ENCODE measurements at places on chromosomes 12 and 14. TPM values are rescaled to one million over a fixed set of nuclear protein-coding genes. Genes with fewer than 3 reads are reported as not detected.

The MANSC1 gene
- total RNA-seq: 28.2 TPM

The ERC1 gene
- 28.9 TPM for total RNA-seq

The MUCL1 gene
- total RNA-seq: not detected

The TMEM233 gene
- 0.21 TPM for total RNA-seq

The RPL10L gene
- total RNA-seq: not detected

The USP44 gene
- total RNA-seq: 2.6 TPM

The ALG10B gene
- 66.6 TPM for total RNA-seq

The TMEM52B gene
- total RNA-seq: not detected

The ADSS1 gene
- total RNA-seq: 7.0 TPM

The DDIT3 gene
- total RNA-seq: 3.8 TPM

The PLA2G1B gene
- total RNA-seq: not detected

The NTS gene
- not detected for total RNA-seq

The TAS2R43 gene
- not detected for total RNA-seq

The PZP gene
- not detected for total RNA-seq

The PLEKHG7 gene
- 1.5 TPM for total RNA-seq

The OVCH1 gene
- total RNA-seq: not detected

The TMEM119 gene
- total RNA-seq: 11.5 TPM

The ANO2 gene
- total RNA-seq: 9.7 TPM

The CDCA3 gene
- 0.76 TPM for total RNA-seq

The DTX1 gene
- total RNA-seq: 3.4 TPM

The KRT5 gene
- total RNA-seq: 33.7 TPM

The RNASE7 gene
- total RNA-seq: not detected

The TMEM229B gene
- 4.7 TPM for total RNA-seq

The PPP1R1A gene
- 0.76 TPM for total RNA-seq

The RPGRIP1 gene
- total RNA-seq: not detected

The KLRK1 gene
- 0.76 TPM for total RNA-seq

The NOVA1 gene
- total RNA-seq: 43.1 TPM

The PIWIL1 gene
- total RNA-seq: not detected

The STAC3 gene
- total RNA-seq: not detected

The SLC5A8 gene
- not detected for total RNA-seq

The CDCA4 gene
- 18.0 TPM for total RNA-seq

The KRT75 gene
- total RNA-seq: not detected

The SAMD4A gene
- 67.8 TPM for total RNA-seq

The TSHR gene
- not detected for total RNA-seq

The RTL1 gene
- not detected for total RNA-seq

The MNAT1 gene
- total RNA-seq: 69.7 TPM

The LYZ gene
- 17.4 TPM for total RNA-seq

The HRK gene
- 1.5 TPM for total RNA-seq

The PRR4 gene
- 3.0 TPM for total RNA-seq

The TPH2 gene
- total RNA-seq: not detected

The KRT83 gene
- total RNA-seq: not detected

The PRKD1 gene
- 19.4 TPM for total RNA-seq

The RGS6 gene
- total RNA-seq: 1.0 TPM

The LRTM2 gene
- total RNA-seq: not detected

The NINJ2 gene
- total RNA-seq: not detected

The FMNL3 gene
- total RNA-seq: 3.3 TPM

The KCNK13 gene
- not detected for total RNA-seq

Measured in uterus (tissue), 4 donors.